Cardiac septum (tissue), 1 donor: ENCODE measurements at places on chromosomes 2 and 18. TPM values are rescaled to one million over a fixed set of nuclear protein-coding genes. Genes with fewer than 3 reads are reported as not detected.
A peak's percentile ranks its signal among the peaks of the same experiment; 100 is the strongest.

GRCh38 chr2:204715361-204715760 lies 170.1 kb downstream of the PARD3B start:
- no peak for DNase-seq

DNA sequence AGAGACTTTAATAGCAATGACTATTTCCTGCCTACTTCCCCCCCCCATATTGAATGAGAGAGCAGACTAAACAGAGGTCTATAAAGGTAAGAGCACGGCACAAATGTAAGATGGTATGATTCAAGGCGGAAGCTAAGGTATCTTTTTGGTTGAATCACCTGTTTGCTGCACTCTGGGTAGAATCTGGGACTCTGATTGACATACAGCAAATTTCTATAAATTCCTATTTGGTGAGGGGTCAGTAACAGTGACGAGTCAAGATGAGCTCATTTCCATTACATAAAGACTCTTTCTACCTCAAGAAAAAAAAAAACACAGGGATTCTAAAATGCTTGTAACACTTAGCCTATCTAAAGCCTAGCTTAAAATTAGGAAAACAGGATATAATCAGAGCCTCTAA lies 297.3 kb downstream of the TNS1 start:
- no peak for DNase-seq

DNA sequence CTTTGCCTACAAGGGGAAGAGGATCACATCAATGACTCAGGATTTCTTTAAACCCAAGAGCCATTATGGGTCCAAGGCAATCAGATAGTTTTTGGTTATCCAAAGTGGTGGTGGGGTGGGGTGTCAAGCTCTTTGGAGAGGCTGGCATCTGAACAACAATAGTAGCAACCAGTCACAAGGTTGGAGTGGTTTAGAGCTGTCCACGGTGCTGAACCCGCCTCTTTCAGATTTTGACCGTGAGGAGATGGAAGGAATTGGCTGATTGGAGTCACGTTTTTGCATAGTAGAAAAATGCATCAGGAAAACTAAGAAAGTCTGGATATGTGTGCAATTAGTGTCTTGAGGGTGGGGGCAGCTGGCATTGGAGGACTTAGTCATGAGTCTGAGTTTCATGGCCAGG lies 159.9 kb downstream of the LOXHD1 start:
- DNase-seq: no peak

DNA sequence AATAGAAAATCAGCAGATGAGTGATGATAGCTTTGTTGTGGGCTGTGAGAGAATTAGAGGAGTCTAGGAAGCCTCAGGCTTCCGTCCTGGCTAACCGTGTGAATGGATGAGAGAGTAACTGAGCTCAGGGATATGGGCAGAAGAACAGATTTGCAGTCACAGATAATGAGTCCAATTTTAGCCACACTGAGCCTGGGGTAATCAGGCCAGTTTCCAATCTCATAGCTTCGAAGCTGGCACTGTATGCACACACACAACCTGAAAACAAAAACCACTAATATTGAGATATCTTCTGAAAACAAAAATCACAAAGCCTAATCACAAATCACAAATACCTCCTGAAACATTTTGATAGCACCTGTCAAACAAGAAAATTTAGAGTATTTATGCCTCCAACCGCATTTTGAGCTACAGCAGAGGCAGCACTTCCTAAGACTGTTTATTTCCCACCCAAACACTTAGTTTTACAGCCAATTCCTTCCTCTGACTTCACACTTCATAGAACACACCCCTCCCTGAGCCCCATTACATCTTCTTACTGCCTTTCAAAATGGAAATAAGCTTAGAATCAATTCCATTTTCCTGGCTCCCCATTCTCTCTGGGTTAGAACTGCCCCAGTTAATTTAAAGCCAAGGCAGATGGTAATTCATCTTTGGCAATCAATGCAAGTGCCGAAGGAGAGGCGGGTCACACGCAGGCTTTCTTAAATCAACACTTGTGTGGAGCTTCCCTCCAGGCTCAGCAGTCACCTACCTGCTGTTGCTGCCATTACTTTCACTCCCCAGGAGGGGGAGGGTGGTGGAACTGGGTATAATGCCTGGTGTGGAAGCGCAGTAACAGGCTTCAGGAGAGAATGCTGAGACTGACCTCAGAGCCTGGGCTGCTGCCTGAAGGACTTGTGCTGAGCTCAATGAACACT lies 18.9 kb downstream of the TTR start:
- no peak for DNase-seq

DNA sequence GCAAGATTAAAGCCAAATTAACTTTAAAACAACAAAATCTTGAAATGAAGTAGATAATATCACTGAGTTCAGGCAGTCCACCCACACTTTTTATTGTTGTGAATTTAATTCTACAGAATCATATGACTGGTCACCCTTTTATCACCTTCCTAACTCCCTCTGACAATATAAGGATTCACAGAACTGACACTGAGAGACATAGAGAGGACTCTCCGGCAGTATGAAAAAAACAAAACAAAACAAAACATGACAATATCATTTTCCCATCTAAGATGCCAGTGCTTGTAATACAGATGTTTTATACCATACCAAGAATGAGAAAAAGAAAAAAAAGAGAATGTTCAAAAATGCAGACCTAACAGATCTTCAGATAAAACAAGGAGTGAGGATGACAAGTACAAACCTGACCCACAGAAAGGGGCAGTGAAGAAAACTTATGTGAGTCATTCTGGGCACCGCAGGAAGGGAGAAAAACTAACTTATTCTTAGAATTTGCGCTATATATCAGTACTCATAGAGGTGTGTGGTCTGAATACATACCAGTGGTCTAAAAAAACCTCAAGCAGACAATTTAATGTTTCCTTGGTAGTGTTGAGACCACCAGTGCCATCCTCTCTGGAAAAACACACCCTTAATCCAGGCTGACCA lies 136.6 kb downstream of the ZAP70 start:
- DNase-seq: no peak

- no peak for DNase-seq
Observed at GRCh38 chr2:232207174-232207573, 171.4 kb upstream of the ALPP start.

GRCh38 chr18:44968336-44968735 lies 287.6 kb downstream of the SETBP1 start:
- no peak for DNase-seq

DNA sequence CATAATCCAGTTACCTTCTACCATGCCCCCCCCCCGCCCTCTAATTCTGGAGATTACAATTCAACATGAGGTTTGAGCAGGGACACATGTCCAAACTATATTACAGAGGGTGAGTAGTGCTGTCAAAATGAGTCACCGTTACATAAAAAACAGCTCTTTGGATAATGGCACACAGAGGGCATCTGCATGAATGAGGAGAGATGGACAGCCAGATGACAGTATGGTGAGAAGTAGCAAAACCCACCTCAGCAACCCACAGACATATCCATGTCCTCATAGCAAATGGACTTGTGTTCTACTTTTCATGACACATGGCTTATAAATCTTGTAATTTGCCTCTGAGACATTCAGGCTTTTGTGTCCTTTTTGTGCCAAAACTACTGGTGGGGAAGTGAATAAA lies 132.0 kb downstream of the EML6 start:
- DNase-seq: no peak

DNA sequence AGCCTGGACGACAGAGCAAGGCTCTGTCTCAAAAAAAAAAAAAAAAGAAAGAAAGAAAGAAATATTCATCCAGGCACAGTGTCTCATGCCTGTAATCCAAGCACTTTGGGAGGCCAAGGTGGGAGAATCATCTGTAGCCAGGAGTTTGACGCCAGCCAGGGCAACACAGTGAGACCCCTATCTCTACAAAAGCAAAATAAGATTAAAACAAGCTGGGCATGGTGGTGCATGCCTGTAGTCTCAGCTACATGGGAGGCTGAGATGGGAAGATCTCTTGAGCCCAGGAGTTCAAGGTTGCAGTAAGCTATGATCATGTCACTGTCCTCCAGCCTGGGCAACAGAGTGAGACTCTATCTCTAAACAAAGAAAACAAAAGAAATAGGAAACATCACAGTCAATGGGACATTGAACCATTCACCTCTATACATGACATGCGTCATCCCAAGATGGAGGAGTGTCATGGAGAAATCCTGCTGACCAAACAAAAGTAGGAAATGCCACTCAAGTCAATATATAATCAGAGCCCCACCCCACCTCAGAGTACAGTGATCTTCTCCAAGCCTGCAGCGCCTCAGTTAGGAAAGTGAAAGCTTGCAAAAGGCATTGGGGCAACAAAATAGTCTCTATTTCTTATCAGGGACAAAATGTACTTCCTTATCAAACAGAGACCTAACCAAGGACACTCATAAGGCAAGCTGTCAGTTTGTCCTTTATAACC lies 9.8 kb downstream of the FEV start:
- DNase-seq: no peak

- DNase-seq: no peak
Observed at GRCh38 chr2:260507-261161, 3.2 kb downstream of the SH3YL1 start.

- DNase-seq: peak; percentile 86
Observed at GRCh38 chr18:48896875-48897511, 53.8 kb downstream of the SMAD7 start.

- DNase-seq: no peak
Observed at GRCh38 chr2:105411720-105412407, 13.0 kb upstream of the FHL2 start.

GRCh38 chr2:216233281-216233995 lies 124.3 kb downstream of the XRCC5 start:
- DNase-seq: no peak

DNA sequence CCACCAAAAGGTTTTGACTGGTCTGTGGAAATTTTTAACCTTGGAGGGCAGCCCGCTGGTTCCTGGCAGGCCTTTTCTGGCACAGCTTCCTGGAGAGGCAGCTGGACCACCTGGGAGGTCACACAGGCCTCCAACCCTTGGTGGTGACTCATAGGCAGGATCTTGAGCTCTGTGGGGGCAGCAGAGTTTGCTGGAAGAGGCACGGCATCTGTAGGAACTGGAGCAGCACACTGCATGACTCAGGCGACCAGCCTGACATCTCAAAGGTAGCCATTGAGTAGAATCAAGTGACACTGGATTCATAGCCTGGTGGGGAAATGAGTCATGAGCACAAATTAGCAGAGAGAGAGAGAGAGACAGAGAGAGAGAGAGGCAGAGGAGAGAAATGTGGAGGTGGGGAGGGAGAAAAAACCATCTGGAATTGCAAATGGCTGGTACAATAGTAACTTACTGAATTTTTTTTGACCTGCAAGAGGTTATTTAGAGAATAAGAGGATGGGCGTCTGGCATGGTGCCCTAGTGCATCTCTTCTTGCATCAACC lies 57.4 kb downstream of the TRPM8 start:
- peak; percentile 83 for DNase-seq

DNA sequence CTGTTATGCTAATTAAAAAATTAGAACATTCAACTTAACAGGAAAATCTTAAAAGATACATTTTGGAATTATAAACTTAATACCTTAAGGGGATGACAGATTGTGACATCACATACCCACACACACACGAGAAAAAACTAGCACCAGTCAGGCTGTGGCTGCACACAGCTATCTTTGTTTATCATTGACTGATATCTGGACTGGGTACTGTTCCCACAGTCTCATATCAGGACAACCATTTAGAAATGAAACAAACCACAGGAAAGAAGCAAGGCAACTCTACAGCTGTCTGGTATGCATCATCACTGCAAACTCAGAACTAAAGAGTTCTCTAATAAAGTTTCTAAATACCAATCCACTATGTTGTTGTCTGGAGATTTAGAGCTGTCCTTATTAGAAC lies 210.9 kb upstream of the SMAD7 start:
- DNase-seq: no peak

GRCh38 chr2:17576802-17577201 lies 36.3 kb downstream of the VSNL1 start:
- DNase-seq: no peak

DNA sequence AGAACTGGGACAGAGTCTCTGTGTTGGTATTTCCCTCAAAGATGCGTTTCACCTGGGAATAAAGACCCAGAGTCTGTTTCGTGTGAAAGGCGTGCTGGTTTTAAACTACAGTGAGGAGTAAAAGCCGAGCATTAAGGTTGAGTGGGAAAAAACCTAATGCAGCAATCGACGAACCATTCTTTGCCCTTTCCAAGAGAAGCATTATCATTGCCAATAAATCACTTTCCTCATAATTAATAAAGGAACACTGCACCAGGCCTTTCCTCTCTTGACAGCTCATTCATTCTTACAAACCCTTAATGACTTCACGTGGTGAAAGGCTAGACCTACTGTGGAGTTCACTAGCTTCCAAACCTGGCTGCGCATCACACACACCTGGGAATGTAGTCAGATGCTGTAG lies 896 bp upstream of the SLC8A1 start:
- DNase-seq: no peak

GRCh38 chr2:98753801-98754200 lies 22.9 kb upstream of the MGAT4A start:
- DNase-seq: no peak

DNA sequence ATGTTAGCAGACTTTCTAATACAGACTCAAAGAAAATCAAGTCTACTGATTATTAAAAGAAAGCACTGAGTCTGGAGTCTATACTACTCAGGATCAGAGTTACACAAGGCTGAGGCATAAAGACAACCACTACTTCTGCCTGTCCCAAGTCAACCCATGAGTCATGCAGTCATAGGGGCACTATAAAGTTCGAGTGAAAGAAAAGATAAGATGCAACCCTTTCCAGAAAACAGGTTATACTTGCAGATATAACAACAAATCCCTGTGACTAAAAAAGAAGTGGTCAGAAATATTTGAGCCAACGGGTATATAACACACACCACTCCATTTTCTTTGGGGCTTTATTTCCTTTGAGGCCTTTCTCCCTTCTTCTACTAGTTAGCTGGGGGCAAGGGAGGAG lies 18.6 kb upstream of the SCRN3 start:
- no peak for DNase-seq

DNA sequence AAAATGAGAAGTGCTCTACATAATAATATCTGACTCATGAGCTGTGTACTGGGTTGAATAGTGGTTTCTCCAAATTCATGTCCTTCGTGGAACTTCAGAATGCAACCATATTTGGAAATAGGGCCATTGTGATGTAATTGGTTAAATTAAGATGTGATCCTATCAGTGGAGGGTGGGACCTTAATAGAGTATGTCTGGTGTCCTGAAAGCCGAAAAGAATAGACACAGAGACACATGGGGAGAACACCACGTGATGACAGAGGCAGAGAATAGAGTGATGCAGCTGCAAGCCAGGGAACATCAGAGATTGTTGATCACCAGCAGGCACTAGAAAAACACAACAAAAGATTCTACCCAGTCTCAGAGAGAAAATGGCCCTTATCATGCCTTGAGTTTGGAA lies 310.1 kb downstream of the EXOC6B start:
- DNase-seq: no peak

GRCh38 chr2:106519767-106520166 lies 32.6 kb downstream of the CD8B2 start:
- no peak for DNase-seq

GRCh38 chr18:52670896-52671295 lies 330.9 kb downstream of the DCC start:
- DNase-seq: no peak

- no peak for DNase-seq
Observed at GRCh38 chr2:34998741-34999140, 1356.8 kb upstream of the CRIM1 start.

The DUSP19 gene
- 8.6 TPM for total RNA-seq

The RMDN2 gene
- total RNA-seq: 4.8 TPM

The ANKRD44 gene
- total RNA-seq: 6.4 TPM

The SLC16A14 gene
- total RNA-seq: 2.0 TPM

The ST6GAL2 gene
- 0.38 TPM for total RNA-seq

The CNTNAP5 gene
- total RNA-seq: not detected

The CTDP1 gene
- total RNA-seq: 10.8 TPM

The C2orf42 gene
- total RNA-seq: 12.3 TPM

The PLEKHH2 gene
- total RNA-seq: 5.2 TPM

The LGALSL gene
- total RNA-seq: 13.1 TPM

The LINC00305 gene
- not detected for total RNA-seq
